ENCODE measurements at places on chromosomes 1 and 21.

GRCh38 chr1:11648732-11649158 is 5.5 kb downstream of the FBXO2 start:
- DNase-seq: peak; percentile 21

DNA sequence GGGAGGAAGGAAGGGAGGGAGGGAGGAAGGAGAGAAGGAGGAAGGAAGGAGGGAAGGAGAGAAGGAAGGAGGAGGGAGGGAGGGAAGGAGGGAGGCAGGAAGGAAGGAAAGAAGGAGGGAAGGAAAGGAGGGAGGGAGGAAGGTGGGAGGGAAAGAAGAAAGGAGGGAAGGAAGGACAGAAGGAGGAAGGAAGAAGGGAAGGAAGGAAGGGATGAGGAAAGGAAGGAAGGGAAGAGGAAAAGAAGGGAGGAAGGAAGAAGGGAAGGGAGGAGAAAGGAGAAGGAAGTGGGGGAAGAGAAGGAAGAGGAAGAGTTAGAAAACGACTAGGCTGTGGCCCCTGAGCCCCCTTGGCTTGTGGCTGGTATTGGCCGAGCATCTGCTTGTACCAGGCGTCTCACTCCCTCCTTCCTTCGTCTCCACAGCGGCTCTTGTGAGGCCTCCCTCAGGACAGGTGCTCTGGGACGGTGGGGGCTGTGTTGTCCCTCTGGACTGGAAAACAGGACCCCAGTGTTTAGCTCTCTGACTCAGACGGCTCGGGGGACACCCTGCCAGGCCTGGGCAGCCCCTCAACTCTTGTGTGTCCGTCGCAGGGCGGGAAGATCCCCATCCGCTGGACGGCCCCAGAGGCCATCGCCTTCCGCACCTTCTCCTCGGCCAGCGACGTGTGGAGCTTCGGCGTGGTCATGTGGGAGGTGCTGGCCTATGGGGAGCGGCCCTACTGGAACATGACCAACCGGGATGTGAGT is 36.2 kb upstream of the C1QA start:
- DNase-seq: peak; percentile 77

- no peak for DNase-seq
Observed at GRCh38 chr1:9596415-9597123, 7.9 kb downstream of the TMEM201 start.

DNA sequence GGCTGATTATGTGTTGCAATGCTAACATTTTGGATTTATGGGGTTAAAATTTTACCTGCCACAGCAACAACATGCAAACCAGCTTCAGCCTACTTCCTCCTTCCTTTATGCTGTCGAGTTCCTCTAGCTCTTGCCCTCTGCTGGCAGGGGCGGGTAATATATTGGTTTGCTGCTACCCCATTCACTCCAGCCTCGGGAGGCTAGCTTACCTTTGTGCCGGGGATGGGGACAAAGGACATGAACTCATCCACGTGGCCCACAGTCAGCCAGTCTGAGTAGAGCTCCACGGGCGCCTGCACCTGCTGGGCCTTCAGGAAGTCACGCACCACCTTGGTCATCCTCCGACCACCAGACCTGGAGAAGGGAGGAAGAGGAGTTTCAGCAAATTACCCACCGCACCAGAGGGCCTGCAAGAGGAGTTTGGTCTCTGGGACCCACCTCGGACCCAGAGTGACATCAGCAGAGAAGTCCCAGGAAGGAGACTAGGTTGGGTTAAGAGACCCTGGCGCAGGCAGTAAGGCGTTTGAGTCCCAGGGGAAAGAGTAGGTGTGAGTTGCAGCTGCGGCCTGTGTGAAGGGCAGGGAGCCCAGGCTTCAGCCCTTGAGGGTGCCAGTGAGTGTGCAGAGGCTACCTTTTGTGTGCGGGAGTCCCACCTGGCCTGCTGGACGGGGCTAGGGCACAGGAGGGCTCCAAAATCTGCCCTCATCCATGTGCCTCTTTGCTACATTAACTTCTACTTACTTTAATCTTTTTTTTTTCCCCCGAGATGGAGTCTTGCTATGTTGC is 21.8 kb upstream of the SDHB start:
- peak; percentile 23 for DNase-seq

- no peak for DNase-seq
Observed at GRCh38 chr1:229431284-229432115, 2.4 kb downstream of the ACTA1 start.

DNA sequence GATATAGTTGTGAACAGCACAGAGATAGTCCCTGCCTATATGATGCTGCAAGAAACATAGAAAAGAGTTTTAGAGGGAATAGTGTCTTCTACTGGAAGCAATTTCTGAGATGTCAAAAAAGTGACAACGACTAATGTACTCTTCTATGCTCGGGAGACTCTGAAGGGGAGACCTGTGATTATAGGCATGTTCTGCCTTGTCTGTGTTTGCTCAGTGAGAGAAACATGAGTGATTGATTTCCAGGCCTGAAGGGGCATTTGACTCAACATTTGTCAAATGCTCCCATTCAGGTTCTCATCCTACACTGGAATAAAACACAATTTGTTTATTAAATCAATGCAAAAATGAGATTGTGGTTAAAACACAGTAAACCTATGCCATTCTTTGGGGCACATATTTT is 131.8 kb downstream of the CTH start:
- DNase-seq: no peak

- DNase-seq: no peak
Observed at GRCh38 chr1:245235156-245235555, 80.4 kb downstream of the KIF26B start.

DNA sequence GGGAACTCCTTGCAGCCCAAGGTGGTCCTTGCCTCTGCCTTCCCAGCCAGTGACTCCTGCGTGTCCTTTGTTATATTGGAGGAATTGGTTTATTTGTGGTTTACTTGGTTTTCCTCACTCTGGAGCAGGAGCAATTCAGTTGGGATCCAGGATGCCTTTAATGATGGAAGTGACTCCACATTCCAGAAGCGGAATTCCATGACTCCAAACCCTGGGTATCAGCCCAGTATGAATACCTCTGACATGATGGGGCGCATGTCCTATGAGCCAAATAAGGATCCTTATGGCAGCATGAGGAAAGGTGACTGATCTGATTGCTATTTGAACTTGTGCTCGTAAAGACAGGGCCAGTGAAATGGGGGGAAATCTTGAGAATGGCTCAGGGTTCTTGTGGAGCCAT is 15.1 kb upstream of the PIGV start:
- peak; percentile 90 for DNase-seq

GRCh38 chr1:47738560-47739182 is 258.5 kb downstream of the TRABD2B start:
- peak; percentile 53 for DNase-seq

DNA sequence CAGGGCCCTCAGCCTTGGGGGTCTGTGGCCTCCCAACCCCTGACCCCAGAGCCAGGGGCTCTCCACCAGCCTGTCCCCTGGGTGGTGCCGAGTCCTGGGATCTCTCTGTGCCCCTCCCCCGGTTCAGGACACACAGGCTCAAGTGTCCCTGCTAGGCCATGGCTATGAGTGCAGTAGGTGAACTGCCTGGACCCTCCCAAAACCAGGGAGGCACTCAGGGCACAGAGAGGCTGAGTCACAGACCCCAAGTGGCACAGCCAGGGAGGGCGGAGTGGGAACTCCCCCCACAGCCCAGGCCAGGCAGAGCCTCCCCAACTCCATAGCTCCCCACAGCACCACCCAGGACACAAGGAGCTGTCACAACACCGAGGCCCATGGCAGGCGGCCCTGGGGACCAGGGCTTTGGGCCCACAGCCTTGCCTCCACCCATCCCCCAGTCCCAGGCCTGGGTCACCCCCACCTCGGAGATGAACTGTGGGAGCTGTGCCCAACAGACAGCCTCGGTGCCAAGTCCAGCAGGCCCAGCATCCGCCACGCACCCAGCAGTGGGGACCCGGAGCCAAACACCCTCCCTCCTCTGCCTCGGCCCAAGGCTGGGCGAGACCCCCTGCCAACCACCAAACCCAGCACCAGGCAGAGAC is 3.2 kb downstream of the DVL1 start:
- DNase-seq: no peak

GRCh38 chr1:7893529-7894180 is 40.8 kb upstream of the UTS2 start:
- no peak for DNase-seq

- no peak for DNase-seq
Observed at GRCh38 chr21:34834290-34834689, 165.5 kb downstream of the CLIC6 start.

GRCh38 chr1:159826441-159827101 is at the start of gene SLAMF8:
Gene SLAMF8, plus strand, starts transcription at chr1:159826873. Its CDS starts 26 bp downstream, at chr1:159826899.
- no peak for DNase-seq

Measured in RWPE1 (cell line).